Stomach (tissue), 19 donors: ENCODE measurements at places on chromosomes 3 and 15.
A peak's percentile ranks its signal among the peaks of the same experiment; 100 is the strongest.

- no peak for DNase-seq
These were observed 64.0 kb upstream of the PAQR5 start for GRCh38 chr15:69234676-69235075.

GRCh38 chr15:80888846-80889245, 100.8 kb downstream of the MESD start:
- no peak for DNase-seq

- no peak for DNase-seq
These were observed 123.4 kb upstream of the PRR20G start for GRCh38 chr3:127411083-127411727.

DNA sequence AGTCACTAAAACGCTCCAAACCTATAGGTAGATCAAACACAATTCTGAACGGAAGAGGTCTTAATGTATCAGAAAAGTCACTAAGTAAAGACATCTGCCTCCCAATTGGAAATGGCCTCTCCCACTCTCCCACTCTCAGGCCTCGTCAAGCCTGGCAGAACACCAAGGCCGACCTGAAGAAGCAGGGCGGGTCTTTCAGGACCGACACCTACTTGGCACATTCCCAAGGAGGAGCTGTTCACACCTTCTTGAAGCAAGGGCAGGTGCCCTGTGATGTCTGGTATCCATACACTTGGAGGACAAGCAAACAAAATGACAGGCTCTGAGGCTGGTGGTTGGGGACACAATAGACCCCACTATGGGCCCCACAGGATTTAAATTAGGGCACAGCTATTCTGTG, 30.0 kb downstream of the XXYLT1 start:
- DNase-seq: peak; percentile 48

DNA sequence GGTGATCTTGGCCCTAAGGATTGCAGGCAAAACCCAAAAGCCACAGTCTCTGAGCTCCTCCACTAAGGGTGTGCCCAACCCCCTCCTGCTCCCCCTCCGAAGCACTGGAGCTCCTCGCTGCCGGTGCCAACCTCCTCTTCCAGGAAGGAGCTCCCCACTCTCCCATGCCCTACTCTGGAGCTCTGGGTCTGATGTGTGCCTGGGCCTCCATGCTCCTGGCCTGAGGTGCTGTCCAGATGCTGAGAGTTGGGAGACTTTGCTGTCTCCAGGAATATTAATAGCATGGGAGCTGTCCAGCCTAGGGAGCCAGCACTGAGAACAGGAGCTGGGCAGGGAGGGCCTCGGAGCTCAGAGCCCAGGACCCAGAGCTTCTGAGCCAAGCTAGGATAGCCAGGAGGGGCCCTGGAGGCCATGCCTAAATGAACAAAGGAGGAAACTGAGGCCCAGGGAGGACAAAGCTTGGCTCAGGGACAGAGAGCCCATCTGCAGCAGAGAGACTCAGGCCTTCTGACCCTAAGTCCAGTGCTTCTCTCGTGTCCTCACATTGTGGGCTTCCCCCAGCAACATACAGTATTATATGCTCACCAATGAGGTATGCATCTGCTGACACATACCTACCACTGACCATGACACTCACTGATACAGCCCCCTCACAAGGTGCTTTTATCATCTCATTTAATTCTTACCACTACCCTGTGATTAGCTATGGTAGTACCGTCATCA, 36.9 kb upstream of the HERC1 start:
- peak; percentile 29 for DNase-seq

DNA sequence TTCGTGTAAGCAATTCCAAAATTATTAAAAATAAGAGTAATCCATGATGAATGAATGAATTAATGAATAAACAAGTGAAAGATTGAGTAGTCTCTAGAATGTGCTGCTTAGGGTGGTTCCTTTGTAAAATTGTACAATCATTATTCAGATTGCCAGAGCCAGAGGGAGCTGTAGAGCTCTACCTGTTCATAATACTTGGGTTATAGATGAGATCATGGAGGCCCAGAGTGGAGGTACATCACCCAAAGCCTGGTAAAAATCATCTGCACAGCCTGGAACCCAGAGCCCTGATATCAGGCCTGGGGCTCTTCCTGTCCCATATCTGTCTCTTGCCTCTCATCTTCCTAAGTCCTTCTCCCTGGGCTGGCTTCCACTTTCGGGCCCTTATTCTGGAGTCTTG, 297.2 kb downstream of the RPLP1 start:
- DNase-seq: no peak

DNA sequence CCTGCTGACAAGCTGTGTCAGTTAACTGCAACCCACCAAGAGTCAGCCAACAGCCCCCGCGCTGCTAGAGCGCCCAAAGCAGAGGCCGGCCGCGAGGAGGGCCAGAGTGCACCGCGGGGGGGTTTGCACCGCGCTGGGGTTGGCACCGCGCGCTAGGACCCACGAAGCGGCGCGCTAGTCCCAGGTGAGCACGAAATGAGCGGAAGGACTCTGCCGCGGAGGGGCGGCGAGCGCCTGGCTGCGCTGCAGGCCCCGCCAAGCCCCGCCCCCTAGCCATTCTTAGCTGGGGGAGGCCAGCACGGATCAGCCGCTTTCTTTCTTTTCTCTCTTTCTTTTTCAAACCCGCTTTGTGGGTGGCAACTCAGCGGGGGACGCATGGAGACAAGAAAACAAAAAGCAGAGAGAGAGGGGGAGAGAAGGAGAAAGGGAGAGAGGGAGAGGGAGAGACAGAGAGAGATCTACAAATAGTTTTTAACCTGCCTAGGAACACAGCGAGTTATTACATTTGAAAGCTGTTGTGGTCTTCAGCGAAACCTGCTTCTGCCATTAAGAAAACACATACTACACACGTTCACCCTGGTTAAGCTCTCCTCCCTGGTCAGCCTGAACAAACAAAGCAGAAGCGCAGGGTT, 6.9 kb upstream of the FOXB1 start:
- DNase-seq: no peak

- DNase-seq: no peak
These were observed 1.8 kb upstream of the SRGAP3 start for GRCh38 chr3:9251055-9251786.

GRCh38 chr3:102529452-102529851, 94.6 kb downstream of the ZPLD1 start:
- peak; percentile 45 for DNase-seq

DNA sequence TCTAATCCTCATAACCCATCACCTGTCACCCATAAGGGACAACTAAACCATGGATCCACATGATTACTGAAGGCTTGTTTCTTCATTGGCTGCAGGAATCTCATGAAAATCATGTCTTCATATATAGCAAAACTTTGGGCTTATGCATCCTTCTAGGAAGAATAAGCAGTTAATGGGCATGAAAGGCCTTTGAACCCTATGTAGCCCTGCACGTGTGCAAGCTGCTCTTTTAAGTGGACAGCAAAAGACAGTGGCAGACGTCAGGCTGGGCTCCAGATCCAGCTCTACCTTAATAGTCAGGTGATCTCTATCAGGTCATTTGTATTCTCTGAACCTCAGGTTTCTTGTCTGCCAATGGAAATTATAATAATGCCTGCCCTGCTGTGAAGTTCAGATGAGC, 18.9 kb downstream of the CYP19A1 start:
- no peak for DNase-seq

DNA sequence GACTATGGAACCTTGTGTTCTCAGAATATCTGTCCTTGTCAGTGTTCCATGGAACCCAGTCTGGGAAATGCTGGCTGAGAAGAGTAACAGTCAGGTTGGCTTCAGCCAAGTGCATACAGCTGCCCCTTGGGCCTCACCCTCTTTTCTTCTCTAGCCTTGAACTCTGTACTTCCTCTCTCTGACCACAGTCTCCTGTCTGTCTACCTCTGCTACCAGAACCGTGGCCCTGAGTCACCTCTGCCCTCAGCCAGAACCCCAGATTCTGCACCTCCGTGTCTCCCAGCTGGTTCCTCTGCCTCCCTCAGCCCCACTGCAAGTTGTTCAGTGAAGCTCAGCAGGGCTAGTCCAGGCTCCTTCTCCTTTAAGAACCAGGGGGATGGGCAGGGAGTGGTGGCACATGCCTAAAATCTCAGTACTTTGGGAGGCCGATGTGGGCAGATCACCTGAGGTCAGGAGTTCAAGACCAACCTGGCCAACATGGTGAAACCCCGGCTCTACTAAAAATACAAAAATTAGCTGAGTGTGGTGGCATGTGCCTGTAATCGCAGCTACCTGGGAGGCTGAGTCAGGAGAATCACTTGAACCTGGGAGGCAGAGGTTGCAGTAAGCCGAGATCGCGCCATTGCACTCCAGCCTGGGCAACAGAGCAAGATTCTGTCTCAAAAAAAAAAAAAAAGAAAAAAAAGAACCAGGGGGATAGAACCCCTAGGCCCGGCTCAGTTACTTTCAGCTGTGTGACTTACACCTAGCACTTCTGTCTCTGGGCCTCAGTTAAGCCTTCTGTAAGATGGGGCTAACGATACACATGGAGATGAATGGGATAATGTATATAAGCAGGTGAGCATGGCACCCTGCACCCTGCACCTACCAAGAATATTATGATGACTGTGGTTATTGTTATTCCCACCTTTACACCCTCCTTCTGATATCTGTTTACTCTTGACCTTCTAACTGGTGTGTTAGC, 24.3 kb upstream of the TATDN2 start:
- peak; percentile 22 for DNase-seq

DNA sequence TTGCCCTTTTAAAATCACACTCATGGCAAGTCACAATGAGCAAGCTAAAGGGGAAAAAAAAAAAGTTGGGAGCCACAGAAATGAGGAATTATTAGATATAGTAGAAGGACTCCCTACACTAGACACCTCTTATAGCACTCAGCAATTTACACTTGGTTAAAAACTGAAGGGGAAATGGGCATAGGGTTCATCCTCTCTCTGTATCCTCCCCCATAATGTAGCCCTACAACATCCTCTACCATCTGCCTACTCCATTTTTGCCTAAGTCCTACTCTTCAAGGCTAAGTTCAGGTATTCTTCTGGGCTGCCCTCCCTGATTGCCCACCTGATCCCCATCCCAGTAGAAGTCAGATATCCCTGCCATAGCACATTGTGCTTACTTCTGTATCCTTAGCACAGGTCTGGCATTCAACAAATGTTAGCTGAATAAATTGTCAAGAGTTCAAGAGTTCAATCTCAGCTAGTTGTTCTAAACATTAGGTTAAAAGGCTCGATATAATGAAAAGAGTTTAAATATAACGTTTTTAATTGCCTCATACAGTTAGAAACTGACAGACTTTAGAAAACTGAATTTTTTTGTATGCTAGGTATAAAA, 14.5 kb downstream of the SETD2 start:
- DNase-seq: no peak

DNA sequence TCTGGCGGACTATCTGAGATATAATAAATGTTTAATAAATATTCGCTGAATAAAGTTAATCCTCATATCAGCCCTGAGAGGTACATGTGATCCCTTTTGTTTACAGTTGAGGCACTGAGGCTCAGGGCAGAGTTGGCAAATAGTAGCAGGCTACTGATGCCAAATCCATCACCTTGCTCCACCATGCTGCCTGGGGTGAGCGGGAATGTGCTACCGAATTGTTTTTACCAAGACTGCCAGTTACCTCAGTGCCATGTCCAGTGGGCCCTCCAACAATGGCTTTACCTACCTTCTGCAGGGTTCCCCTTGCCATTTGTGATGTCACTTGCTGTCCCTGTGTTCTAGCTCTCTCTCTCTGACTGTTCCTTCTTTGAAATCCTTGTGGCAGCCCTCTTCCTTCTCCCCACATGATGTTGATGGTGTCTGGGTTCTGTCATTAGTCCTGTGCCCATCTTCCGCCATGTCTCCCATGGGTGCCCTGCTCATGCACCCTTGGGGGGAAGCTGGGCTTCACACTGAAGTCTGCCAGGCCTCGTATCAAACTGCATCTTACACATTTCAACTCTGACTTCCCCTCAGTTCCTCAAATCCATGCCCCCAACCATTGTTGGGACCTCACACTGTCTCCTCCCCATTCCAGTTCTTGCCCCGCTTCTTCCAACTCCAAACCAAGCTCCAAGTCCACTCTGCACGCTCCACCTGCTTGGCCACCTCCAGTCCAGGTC, 35.4 kb downstream of the SLCO2A1 start:
- no peak for DNase-seq

GRCh38 chr3:167835953-167836352, 100.4 kb downstream of the SERPINI1 start:
- DNase-seq: no peak

DNA sequence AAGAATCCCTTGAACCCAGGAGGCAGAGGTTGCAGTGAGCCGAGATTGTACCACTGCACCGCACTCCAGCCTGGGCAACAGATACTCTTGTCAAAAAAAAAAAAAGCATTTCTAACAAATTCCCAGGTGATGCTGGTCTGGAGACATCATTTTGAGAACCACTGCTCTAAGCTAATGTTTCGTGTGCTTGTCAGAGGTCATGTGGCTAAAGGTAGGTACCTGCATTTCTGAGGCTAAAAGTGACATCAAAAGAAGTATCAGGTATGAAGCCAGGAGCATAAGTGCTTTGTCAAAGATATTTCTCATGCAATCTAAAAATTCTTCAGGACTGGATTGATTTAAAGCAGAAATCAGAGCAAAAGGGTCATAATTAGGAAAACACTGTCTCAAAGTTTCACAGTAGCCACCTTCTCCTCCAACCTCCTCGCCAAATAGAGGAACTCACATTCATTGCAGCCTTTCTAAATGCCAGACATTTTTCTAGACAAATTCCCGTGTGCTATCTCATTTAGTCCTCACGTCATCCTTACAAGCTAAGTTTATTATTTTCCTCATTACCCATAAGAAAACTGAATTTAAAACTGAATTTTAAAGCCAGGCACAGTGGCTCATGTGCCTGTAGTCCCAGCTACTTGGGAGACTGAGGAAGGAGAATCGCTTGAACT, 25.7 kb upstream of the GSK3B start:
- DNase-seq: no peak

DNA sequence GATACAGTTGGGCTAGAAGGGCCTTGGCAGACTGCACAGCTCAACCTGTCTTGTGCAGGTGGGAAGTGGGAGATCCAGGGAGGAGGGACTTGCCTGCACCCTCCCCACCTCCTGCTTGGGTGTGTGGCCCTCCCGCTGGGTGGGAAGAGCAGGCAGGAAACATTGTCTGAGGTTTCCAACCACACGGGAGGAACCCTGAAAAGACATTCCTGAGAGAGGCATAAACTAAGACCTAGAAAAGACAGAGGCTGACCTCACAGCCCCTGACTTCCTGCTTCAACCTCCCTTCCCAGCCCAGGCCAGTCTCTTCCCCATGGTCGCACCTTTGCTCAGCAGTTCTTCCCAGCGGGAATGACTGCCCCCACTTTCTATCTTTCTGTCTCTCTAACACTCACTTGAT, 46.3 kb upstream of the INSYN1 start:
- no peak for DNase-seq

- no peak for DNase-seq
These were observed 59.5 kb upstream of the HES1 start for GRCh38 chr3:194076475-194076874.

GRCh38 chr15:100021653-100022052, 288.4 kb upstream of the LYSMD4 start:
- no peak for DNase-seq

- no peak for DNase-seq
These were observed 607 bp upstream of the IMP3 start for GRCh38 chr15:75640483-75641178.

GRCh38 chr3:4356546-4357410, 53.6 kb downstream of the SETMAR start:
- DNase-seq: no peak
